IPS-NIHi11 (cell line): ENCODE measurements at places on chromosomes 11 and 22.

DNA sequence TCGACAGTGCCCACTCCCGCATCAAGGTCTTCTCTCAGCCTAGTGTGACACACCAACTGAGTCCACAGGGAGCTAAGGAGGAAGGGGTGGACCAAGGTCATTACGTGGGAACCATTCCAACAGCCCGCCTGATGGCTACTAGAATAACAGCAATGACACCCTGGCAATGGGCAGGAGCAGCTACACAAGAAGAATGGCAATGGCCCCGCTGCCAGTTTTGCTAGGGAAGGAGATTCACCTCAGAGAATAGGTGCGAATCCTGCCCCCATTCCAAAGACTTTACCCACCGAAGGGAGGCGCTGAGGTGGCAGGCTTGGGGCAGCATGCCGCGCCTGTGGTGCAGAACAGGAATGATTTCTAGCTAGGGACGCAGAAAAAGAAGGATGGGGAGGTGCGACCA is 9.1 kb downstream of the WT1 start:
- no peak for DNase-seq

DNA sequence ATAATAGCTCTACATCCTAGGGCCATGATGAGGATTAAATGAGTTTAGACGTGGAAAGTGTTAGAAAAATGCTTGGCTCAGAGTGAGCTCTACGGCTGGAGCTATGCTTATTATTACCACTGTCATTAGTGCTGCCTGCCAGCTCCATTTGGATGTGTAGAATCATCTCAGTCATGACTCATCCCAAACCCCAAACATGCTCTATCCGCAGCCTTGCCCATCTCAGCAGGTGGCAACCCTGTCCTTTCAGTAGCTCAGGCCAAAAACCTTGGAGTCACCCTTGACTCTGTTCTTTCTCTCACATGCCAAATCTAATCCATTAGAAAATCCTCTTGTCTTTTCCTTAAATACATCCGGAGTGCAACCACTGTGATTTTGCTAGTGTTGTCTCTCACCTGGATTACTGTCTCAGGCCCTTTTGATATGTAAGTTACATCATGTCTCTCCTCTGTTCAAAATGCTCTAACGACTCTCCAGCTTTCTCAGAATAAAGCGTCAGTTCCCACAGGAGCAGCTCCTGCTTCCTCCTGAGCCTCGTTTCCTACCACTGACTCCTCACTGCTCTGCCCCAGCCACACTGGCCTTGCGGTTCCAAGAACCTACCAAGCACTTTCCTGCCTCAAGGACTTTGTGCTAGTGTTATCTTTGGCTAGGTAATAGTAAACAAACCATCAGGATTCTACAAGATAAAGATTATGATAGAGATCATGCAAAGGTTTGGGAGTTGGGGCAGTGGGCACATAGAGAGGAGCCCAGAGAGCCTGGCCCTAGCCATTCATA is 10.5 kb upstream of the CHRM1 start:
- no peak for DNase-seq

DNA sequence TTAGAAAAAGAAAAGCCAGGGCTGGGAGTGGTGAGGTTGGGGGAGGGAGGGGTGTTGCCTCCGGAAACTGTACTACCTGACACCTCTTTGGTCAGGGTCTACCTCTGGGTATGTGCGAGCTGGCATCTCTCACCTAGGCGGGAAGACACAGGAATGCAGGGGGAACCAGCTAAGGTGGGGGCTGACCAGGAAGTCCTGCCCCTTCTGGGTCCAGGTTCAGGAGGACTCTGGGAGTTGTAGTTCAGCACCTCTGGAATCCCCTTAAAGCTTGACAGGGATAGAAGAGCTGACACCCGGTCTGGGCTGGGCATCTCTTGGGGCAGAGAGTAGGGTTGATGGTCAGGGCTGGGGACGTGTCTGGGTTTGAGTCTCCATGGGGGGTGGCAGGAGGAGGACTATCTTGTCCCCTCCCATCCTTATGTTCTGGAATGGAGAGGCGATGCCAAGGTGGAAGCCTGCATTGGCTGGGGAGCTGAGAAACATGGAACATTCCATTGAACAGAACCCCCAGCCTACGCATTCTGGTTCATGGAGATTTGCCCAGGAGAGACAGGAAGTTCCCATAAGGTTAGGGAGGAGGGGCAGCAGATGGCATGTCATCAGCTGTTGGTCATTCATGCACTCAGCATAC is 2.1 kb upstream of the KIAA1671 start:
- DNase-seq = peak; percentile 75

DNA sequence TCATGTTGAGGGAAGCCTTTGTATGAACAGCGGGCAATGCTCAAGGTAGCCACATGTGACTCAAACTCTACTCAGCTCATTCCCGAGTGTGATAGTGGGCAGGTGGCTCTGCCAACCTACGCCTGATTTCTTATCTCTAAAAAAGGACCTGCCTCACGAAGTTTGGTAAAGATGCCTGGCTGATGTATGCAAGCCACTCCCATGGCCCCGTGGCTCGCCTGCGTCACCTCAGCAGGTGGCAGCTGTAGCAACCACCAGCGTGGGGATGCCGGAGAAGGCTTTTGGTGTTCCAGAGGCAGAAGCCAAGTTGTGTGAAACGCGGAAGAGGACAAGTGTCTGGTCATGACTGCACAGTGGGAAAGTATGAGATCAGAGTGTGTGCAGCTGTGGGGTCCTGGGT is 5.4 kb downstream of the FADS2 start:
- no peak for DNase-seq

GRCh38 chr11:104328512-104328907 is 164.6 kb upstream of the PDGFD start:
- DNase-seq = no peak

DNA sequence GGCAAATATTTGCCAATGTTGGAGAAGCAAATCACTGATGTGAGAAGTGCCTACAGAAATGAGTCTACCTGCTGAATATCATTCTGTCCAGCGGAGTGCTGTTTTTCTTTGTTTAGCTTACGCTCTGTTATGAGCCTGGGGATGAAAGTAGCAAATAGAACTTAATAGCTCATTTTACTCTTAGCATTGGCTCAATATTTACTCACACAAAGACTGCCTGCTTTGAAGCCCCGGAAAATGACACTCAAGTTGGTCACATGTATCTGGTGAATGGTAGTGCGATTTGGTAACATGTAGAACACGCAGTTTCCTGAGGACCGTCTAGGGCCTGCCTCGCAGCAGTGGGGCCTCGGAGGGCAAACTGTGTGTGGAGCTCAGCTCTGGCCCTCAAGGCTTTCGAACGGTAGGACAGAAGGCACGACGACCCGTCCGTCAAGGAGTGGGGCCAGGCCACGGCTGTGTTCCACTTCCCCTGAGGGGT is 38.9 kb downstream of the TBC1D22A start:
- no peak for DNase-seq

- no peak for DNase-seq
These were observed 6.7 kb downstream of the HPX start for GRCh38 chr11:6433998-6434660.

DNA sequence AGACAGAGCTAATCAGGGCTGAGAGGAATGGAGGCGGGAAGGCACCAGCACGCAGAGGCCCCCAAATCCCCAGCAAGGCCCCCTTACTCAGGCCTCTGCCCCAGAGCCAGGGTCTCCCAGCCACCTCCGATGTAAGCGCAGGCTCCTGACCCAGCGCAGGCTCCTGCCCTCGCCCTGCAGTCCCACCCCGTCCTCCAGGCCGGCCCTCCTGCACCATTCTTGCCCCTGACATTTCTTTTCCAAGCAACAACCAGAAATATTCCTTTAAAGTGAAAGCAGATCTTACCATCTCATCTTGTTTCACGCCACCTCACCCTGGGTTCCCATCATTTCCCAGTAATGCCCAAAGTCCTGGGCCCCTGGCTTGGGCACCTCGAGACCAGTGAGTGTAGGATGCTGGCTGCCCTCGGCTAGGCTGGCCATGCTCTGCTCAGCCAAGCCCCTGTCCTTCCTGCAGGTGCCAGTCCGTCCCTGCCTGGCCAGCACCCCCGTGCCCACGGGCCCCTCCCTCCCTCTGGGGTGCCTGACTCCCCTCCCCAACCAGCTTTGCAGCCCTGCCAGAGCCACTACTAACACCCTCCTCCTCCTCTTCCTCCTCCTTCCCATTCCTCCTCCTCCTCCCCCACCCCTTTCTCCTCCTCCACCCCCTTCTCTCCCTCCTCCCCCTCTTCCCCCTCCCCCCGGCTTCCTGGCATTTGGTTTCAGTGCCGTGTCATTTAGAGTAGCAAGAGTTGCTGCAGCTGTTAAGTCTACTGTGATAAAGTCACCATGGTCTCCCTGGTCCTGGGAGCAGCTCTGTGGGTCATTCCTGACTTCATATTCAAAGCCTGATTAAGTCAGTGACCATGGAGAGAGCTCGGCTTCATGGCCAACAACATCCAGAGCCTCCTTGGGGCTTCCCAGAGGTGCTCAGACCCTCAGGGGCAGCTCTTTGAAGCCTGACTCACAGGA is 78.7 kb downstream of the PIWIL3 start:
- peak; percentile 45 for DNase-seq

DNA sequence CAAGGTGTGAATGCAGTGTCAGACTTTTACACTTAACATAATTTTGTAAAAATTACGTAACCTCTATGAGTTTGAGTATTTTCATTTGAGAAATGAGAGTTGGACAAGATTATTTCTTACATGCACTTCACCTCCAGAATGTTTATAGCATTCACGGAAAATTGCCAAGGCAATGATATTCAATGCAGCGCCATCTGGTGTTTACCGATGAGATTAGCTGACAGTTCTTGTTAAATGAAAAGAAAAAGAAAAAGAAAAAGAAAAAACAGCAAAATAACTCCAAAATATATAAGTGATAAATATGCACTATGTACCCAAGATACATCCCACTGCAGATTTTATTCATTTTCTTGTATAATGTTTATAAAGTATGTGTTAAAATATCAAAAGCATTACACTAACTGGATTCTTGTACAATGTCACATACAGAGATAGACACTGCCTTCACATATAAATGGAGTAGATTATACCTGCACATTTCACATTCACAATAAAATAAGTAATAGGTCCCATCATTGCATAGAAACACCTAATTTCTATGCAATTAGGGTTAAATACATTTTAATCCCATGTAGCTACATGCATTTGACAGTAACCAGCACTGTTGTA is 976.3 kb upstream of the FAT3 start:
- DNase-seq = no peak

DNA sequence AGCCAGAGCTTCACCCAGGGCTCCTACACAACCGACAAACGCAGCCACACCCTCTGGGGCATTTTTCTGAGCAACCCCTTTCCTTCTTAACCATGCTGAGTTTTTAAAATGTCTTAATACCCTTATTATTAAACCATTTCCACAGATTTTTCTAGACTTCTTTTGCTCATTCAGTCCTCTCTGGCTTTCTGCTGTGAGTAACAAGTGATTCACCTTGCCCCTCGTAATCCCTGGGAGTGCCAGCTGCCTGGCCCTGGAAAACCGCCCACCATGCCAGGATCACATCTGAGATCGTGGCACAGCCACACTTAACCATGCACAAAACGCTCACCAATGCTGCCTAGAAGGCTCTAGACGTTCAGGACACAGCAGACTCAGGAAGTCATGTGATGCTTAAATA is 25.4 kb downstream of the YPEL1 start:
- no peak for DNase-seq

- no peak for DNase-seq
These were observed 29.8 kb downstream of the LMO2 start for GRCh38 chr11:33861941-33862589.

DNA sequence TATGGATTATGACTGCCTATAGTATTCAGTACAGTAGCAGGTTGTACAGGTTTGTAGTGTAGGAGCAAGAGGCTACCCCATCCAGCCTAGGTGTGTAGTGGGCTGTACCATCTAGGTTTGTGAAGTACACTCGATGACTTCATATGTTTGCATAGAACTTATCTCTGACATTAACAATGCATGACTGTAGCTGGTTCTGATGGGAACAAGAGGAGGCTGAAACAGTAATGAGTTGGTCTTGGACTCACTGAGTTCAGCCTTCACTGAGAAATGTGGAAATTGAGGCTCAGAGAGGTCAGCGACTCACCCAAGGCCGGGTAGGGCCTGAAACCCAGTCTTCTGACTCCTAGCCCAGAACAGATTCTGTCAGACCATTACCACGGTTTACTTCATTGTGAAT is 13.0 kb downstream of the MYO7A start:
- no peak for DNase-seq

GRCh38 chr11:2789791-2790567 is 90.2 kb upstream of the KCNQ1OT1 start:
- no peak for DNase-seq

DNA sequence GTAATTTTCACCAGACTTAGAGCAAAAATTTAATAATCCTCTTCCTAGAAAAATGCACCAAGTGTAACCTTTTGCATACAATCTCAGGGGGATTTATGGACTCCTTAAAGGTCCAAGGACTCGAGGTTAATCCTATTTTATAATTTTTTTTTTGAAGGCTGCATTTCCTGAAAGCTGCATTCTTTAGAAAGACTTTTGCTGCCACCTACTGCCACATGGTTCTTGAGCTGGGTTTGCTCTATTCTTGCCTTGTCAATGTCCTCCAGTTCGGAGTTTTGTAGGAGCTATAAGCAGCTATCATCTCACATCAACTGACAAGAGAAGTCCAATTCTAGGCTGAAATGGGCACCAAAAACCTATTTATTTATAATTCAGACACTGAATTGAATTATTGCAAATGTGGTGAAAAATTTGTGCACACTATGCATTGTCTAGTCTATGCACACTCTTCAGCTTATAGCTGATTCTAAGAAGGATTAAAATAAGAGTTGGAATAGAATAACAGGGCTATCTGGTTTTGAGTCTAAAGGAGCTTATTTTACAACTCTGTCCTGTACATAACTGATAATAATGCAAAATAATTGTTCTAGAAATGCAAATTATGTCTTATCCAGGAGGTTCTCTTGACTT is 31.3 kb downstream of the TRAF6 start:
- peak; percentile 46 for DNase-seq

GRCh38 chr11:62961017-62961570 is 23.7 kb downstream of the SLC22A6 start:
- DNase-seq = no peak

- DNase-seq = no peak
These were observed 38.1 kb upstream of the FAM181B start for GRCh38 chr11:82771781-82772180.

GRCh38 chr22:25437414-25438160 is 126.9 kb upstream of the GRK3 start:
- DNase-seq = peak; percentile 51

GRCh38 chr11:73554671-73555320 is 43.1 kb downstream of the FAM168A start:
- no peak for DNase-seq
